ENCODE measurements at places on chromosomes 4 and X. TPM values are rescaled to one million over a fixed set of nuclear protein-coding genes. Genes with fewer than 3 reads are reported as not detected.
A peak's percentile ranks its signal among the peaks of the same experiment; 100 is the strongest.

TBC1D8B gene
- 1.2 TPM for total RNA-seq

NWD2 gene
- not detected for total RNA-seq

TMEM33 gene
- total RNA-seq = 39.2 TPM

GRCh38 chrX:87517571-87518141 is at the start of gene KLHL4:
Gene KLHL4 (plus strand): TSS chrX:87517802. CDS start chrX:87517894, 92 bp downstream.
- DNase-seq = peak; percentile 39
